ENCODE measurements at places on chromosomes 11 and 22.
A peak's percentile ranks its signal among the peaks of the same experiment; 100 is the strongest.

GRCh38 chr11:87265132-87265531, 227.4 kb downstream of the TMEM135 start:
- no peak for DNase-seq

- DNase-seq: no peak
Observed at GRCh38 chr11:11482730-11483129, 129.7 kb upstream of the CSNK2A3 start.

GRCh38 chr22:37243402-37244113, 511 bp downstream of the RAC2 start:
- peak; percentile 11 for DNase-seq

GRCh38 chr11:86990031-86990430, 34.8 kb upstream of the FZD4 start:
- no peak for DNase-seq

DNA sequence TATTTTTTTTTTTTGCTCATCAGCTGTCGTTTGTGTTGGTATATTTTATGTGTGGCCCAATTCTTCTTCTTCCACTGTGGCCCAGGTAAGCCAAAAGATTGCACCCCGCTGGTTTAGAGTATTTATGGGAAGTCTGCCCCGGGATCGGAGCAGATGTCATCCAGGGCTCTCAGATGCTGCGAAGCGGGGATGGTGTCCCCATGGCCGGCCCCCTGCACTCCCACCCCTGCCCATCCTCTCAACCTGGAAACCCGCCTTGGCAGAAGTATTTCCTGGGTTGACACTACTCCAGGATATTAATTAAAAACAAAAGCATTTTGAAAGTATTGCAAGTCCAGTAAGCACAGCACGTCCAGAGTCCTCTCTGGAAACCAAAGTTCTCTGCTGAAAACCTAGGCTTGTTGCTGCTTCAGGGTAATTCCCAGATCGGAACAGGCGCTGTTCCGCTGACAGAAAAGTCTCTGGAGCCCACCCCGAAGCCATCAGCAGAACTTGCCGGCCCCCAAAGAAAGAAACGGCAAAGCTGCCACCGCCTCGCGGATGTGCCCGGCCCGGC, 833 bp downstream of the SCUBE2 start:
- DNase-seq: no peak

DNA sequence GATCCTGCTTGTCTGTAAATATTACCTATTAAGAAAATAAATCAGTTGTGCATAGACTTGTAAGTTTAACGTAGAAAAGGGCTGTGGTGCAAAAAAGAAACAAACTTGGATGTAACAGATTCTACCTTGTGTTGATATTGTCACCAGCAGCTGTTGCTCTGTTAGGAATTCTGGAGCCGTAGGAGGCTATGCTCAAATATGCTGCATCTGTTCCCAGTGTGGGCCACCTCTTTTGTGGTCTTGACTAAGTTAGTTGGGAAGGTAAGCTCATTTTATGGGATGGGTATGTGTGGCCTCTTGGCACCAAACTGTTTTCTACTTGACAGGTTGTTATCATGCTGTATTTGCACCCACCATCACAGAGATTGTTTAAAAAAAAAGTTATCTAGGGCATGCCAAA, 29.4 kb upstream of the RAG2 start:
- DNase-seq: no peak

DNA sequence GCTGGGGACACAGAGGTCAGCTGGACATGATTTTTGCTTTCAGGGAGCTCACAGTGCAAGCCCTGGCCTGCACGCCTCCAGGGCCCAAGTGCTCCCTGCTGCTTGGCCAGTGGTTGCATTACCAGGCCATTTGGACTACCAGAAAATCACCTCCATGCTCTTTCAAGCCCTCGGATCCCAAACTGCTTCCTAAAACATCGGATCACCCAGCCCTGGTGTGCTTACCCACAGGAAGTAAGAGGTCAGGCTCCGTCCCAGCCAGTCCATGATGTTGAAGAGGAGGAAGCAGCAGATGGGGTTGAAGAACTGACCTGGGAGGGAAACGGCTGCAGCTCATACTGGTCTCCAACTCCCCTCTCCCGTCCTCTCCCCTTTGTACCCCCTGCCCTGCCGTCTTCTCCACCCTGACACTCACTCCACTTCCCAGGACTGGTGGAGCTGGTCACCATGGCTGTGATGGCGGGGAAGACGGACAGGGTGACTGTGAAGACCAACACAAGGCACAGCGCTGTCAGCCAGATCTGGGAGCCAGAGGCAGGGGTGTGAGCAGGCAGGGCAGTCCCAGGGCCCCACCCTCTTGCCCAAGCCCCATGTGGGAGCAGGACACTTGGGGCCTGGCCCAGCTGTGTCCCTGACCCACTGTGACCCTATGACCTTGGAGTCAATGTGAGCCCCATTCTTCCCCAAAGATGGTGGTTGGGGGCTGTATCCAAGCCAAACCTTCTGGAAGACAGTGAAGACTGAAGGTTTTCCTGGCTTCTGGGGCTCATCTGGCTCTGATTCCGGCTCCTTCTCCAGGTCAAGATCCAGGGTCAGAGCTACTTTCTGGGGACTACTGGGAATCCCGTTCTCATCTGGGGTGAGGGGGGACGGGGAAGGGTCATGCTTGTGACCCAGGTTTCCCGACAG, 5.6 kb downstream of the SLC29A2 start:
- DNase-seq: no peak

DNA sequence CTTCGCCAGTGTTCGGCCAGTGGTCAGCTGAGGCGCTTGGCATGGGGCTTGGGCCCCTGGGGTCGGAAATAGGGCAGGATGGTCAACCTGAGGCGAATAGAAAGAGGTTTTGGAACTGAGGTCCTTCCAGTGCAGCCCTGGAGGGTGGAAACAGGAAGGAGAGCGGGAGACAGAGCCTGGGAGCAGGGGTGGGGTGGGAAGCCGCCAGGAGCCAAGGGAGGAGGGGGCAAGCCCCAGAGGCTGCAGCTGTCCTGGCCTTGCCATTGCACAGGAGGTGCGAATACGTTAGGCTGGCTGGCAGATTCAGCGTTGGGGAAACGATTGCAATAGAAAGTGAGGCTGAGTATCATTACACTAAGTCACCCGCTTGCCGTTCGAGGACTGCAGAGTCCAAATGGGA, 13.9 kb upstream of the KCTD17 start:
- DNase-seq: no peak

- DNase-seq: no peak
Observed at GRCh38 chr11:116535994-116536393, 236.8 kb downstream of the BUD13 start.

GRCh38 chr22:23130697-23131096, 11.1 kb downstream of the RSPH14 start:
- DNase-seq: no peak

- no peak for DNase-seq
Observed at GRCh38 chr11:57457643-57458023, 2.7 kb upstream of the RTN4RL2 start.

DNA sequence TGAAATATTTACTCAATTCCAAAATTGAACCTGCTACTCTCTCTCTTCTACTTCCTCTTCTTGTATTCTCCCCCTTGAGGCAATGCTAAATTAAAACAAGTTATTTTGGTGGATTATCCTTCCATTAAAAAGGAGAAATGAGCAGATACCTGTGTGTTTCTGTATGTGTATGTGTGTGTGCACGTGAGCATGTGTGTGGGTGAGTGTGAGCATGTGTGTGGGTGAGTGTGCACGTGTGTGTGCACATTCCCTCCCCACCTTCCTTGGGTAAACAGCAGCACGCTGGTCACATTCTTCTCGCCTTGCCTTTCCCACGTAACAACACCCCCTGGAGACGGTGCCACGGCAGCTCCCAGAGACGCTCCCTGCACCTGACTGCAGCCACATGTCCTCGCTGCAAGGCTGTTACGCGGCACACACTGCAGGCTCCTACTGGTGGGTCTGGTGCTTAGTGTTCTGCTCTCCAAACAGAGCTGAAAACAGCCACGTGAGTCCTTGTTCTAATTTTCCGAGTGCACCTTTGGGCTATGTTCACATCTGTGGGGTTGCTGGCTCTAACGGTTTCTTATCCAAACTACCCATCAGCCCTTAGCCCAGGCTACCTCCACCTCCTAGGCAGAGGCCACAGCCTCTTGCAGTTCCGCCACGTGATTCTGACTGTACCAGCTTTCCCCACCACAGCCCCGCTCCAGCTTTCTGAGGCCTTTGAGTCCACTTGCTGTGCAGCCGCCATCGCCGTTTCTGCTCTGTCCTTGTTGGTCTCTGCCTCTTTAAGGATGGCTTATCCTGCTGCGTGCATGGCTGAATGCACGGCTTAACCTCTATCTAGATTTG, 123.4 kb downstream of the CTTN start:
- no peak for DNase-seq
